ENCODE measurements at places on chromosomes 11 and 22.

GRCh38 chr11:104771763-104772162, 126.5 kb downstream of the CASP12 start:
- no peak for DNase-seq

GRCh38 chr11:7591987-7592386, 78.2 kb downstream of the PPFIBP2 start:
- no peak for DNase-seq

- no peak for DNase-seq
Measured at GRCh38 chr22:20464096-20464614, 26.5 kb upstream of the SCARF2 start.

DNA sequence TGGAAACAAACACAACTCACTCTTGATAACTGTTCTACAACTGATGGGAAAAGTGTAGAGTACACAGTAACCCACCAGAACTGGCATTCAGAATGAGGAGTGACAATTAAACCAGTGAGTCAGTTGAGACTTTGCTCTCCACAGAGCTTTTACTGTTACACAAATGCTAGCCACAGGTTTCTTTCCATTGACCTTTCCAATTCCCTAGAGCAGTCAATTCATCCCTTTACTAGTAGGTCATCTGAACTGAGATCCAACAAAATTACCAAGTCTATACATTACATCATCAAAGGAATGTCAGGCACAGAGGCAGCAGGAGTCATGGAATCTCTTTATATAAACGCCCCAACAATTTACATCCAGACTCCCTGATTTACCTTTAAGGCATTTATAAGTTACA, 65.9 kb downstream of the PHF21A start:
- DNase-seq, result no peak

DNA sequence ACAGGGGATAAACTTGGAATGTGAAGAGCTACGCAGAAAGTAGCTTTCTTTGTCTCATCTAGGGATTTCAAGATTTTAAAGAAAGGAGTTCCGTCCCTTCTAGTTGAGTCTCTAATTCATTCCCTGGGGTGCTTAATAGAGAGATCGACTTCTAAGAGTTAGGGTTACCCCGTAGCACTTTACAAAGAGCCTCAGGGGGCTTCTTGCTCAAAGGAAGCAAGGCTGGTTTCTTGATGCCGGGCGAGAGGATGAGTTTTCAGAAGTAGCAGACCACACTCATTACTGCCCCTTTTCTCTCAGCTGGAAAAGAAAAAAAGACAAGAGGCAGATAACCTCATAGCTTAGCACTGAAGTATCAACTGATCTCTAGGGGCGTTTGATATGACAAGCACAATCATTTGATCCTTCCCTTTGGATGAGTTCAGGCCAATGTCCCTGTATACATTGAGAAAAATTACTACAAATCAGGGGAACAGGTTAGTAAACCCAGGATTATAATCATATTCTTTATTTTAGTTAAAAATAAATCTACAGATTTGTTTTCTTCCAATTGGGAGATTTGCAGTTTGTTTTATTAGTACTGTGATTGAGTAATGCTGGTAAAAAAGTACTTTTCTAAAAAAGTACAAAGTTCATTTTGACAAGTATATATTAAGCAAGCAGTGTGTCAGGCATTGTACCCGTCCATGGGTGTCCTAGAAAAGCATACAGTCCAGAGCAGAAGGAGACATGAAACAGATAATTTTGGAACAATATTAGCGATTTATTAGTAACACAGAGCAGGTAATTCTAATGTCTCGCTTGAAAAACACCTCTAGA, 18.7 kb downstream of the ELMOD1 start:
- no peak for DNase-seq

DNA sequence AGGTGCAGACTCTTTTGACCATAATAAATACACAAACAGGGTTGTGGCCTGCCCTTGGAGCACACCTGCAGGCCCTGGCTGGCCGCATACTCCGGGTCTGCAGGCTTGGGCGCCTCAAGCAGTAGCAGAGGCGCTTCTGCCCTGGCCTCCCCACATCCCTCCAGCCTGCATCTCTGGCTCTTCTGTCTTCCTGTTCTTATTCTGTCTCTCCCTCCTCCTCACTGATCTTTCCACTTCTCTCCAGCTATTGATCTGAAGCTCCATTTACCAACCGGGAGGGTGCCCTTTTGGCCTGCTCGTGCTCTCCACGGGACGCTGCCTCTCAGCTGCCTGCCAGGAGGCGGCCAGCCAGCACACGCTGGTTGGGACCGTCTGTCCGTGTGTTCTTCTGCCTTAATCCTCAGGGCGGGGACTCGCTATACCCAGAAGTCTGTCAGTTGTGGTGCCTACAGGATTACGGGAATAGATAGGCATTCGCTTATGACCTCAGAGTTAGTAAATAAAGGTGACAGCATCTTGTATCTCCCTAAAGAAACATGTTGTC, 5.2 kb downstream of the UPB1 start:
- no peak for DNase-seq

DNA sequence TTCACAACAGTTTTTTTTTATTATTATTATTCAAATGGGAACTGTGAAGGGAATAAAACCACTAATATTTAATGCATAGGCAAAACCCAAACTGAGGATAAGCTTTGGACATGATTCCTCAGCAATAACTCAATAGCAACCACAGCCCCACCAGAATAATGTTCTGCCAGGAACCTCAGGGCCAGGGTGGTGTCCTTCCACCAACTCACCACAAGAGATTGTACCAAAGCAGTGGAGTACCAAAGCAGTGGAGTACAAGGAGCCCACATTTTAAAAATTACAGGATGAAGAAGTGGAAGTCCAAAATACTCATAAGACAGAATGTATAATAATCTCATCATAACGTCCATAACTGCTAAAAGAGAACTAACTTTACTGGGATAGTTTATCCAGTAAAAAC, 32.5 kb upstream of the FZD4 start:
- DNase-seq, result no peak

DNA sequence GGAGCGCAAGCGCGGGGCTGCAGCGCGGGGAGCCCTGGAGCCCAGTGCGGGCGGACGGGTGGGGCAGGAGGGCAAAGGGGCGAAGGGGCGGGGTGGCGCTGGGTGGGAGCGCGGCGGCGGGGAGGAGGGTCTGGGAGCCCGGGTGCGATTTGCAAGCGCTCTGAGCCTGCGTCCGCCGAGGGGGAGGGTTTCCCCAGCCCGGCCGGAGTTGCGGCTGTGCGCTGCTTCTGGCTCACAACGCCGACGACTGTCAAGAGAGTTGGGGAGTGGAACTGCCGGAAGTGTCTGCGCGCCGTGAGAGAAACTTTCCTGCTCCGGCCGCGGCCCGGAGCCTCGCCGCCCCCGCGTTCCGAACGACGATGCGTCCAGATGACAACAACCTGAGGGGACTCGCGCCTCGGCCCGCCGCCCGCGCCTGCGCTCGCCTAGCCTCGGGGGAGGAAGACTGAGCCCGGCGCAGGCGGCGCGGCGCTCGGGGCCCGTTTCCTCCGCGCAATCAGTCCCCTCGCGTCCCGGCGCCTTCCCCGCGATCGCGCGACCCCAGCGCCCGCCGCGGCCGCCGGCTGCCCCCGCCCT, at the start of gene ARHGAP42:
Gene ARHGAP42 (plus strand): TSS at position 235 of the 576 bp plus-strand sequence. CDS start 391 bp downstream, outside the sequence.
- peak; percentile 80 for DNase-seq

GRCh38 chr11:2207773-2208621, 36.4 kb upstream of the TH start:
- DNase-seq, result no peak

GRCh38 chr11:14813516-14813915, 78.5 kb downstream of the CYP2R1 start:
- no peak for DNase-seq

DNA sequence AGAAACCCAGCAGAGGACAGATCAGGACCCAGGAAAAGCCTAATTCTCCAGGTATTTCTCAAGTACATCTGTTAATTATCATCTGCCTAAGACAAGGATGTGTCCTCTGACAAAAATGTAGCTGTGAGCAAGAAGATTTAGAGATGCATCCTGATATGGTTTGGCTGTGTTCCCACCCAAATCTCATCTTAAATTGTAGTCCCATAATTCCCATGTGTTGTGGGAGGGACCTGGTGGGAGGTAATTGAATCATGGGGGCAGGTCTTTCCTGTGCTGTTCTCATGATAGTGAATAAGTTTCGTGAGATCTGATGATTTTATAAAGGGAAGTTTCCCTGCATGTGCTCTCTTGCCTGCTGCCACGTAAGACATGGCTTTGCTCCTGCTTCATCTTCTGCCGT, 381.8 kb downstream of the BUD13 start:
- DNase-seq, result no peak

DNA sequence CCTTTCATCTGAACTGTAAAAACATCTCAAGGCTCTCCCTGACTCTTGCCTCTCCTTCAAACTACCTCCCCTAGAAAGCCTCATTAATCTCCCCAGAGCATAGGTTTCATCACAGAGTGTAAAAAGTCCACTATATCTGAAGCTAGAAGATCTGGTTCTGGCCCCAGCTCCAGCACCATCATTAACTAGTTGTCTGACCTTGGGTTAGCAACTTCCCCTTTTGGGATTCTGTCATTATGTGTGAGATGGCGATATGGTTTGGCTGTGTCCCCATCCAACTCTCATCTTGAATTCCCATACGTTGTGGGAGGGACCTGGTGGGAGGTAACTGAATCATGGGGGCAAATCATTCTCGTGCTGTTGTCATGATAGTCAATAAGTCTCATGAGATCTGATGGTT, 97.3 kb downstream of the KCNC1 start:
- DNase-seq, result no peak

DNA sequence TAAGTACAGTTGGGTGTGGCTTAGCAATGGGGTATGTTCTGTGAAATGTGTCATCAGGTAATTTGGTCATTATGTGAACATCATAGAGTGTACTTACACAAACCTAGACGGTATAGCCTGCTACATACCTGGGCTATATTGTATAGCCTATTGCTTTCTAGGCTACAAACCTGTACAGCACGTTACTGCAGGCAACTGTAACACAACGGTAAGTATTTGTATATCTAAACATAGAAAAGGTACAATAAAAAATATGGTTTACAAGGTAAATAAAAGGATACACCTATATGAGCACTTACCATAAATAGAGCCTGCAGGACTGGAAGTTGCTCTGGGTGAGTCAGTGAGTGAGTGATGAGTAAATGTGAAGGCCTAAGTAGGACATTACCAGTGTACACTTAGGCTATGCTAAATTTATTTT, 73.1 kb upstream of the GDPD4 start:
- DNase-seq, result no peak

GRCh38 chr22:24051568-24051967, 40.5 kb downstream of the CABIN1 start:
- no peak for DNase-seq

DNA sequence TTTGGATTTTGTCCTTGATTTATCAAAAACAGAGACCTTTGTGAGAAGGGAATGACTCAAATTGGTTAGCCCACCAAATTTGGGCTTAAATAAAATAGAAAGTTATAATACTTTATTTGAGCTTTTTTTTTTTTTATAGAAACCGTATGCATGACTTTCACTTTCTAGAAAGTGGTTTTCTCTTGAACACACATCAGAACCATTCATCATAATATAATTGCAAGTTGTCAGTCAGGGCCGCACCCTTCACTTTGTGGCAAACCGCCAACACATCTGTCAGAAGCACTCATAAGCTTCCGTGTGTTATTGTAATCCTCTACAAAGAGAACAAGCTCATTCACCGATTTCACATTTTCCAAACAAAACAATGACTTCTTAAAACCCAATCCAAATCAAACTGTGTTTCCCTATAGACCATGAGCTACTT, 76.1 kb downstream of the SOX6 start:
- DNase-seq, result no peak

DNA sequence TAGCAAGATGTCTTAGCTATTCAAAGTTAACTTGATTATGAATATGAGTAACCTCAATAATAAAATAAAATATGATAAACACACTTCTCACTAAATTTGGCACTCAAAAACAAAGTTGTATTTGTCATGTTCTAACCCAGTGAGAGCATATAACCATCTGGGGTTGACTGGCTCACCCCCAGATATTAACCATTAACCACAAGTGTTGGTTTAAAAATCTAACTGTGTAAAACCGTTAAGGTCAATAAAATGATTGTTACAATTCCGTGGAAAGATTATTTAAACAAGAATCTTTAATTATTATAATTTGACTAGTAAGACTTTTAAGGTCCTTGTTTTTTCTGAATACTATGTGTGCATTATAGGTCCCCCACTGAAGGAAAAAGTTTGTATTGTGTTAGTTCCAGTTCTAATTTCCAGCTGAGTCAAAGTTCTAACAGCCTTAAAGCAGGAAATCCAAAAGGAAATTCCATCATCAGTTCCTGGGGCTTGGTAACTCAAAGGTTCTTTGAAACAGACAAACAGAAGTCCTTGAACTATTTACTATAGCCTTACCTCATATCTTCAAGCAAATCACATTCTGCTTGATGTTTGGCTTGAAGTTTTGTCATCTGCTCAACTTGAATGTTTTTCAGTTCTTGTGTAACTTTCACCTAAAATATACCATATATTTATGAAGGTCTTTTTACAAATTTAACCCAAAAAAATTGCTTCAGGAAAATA, 2.5 kb downstream of the FCHSD2 start:
- DNase-seq, result no peak

DNA sequence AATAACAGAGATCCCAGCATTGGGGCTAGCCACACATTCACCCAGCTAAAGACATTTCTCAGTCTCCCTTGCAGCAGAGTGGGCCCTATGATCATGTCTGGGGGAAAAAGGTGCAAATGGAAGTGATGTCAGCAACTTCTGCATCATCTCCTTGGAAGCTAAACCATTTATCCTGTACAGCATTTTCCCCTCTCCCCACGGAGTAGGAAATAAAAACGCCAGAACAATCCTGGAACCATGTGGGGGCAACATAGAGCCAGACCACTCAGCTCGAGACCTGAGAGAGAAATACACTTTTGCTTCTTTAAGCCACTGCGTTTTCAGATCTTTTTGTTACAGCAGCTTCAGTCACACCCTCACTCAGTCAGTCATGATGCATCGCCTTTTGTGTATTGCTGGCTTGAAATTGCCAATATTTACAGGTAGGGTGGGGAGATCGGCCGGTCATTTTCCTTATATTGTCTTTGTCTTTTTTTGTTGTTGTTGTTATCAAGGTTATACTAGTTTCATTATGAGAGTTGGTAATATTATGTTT, 9.1 kb upstream of the RAC2 start:
- DNase-seq, result no peak

DNA sequence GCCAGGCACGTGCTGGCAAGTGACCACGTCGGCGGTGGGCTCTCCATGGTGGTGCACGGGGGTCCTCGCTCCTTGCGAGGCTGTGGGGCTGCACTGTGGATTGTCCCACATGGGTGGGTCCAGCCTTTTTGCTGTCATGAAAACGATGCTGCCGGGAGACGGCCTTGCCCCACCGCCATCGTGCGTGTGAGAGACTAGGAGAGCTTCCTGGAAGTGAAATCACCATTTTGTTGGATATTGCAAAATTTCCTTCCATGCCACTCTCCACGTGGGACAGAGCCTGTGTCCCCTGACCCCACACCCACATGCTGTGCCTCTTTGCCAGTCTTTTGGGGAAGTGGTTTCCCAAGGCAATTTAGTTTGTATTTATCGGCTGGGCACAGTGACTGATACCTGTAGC, 18.2 kb upstream of the GRAMD4 start:
- DNase-seq, result no peak

DNA sequence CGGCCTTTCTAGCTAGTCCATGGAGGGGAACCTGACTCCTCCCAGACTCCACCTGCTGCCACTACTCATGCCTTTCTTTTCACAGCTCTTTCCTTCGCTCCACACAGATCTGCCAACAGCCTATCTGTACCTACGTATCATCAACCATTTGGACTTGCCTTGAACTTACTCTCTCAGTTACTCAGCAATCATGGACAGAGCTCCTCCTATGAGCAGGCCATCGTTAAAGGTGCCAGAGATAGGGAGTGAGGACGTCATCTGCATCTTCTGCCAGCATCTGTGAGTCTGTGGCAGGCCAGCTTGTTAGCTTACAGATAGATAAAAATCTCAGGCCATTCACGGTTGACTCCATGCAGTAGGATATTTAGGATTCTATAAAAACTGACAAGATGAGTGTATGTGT, 162.9 kb upstream of the ZBED5 start:
- no peak for DNase-seq
